Osteoblast (primary cell): ENCODE measurements at places on chromosomes 2 and 18.

- DNase-seq: no peak
These were observed 98.4 kb downstream of the PLEKHM3 start for GRCh38 chr2:207926989-207927300.

DNA sequence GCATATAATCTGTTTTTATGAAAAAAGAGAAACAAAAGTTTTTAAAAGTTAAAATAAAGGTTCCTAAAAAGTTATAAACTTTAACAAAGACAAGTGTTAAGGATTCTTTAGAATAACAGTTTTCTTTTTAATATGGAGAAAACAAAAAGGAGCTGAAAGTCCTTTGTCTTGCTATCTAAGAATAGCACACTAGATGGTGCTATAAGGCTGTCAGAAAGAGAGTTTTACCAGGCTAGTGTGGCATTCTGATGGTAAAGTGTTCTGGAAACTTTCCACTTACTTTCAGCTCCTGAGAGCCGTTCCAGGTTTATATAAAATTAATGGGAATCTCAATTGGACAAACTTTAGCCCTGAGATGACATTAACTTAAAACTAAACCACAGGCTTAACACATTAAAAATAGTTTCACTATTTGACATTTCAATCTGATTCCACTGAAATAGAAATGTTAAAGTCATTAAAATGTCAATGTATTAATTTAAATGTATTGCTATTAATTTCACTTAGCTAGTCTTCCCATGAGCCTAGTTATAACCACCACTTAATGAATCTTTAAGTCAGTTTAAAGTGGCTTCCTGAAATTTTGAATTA, 3.7 kb downstream of the FBXO48 start:
- peak; percentile 37 for DNase-seq

DNA sequence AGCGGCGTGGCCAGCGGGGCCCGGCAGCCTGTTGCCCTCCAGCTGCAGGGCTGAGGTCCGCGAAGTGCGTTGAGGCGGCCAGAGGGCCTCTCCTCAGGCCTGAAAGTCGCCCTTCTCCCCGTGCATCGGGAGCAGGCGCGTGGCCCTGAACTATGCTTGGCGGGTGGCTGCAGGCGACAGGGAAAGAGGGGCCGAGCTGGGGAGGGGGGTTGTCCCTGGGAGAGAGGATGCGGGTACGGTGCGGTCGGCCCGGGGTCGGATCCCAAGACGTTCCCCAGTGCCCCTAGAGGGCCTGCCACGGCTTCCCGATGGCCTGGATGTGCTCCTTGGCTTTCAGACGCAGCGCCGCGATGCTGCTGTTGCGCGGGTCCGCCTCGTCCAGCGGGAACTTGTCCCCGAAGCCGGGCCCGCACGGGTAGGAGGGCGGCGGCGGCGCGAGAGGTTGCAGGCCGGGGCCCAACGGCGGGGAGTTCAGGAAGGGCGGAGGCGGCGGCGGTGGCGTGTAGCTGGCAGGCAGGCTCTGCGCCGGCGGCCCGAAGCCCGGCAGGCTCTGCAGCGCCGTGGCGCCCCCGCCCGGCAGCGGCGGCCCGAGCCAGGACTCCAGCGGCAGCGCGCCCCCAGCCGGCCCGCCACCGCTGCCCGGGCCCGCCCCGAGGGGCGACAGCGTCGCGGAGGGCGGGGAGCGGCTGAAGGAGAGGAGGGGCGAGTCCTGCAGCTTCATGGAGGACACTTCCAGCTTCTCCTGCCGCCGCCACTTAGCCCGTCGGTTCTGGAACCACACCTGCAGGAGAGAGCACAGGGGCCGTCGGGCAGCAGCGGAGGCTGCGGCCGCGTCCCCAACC, 4.3 kb downstream of the RAX start:
- DNase-seq: peak; percentile 90

DNA sequence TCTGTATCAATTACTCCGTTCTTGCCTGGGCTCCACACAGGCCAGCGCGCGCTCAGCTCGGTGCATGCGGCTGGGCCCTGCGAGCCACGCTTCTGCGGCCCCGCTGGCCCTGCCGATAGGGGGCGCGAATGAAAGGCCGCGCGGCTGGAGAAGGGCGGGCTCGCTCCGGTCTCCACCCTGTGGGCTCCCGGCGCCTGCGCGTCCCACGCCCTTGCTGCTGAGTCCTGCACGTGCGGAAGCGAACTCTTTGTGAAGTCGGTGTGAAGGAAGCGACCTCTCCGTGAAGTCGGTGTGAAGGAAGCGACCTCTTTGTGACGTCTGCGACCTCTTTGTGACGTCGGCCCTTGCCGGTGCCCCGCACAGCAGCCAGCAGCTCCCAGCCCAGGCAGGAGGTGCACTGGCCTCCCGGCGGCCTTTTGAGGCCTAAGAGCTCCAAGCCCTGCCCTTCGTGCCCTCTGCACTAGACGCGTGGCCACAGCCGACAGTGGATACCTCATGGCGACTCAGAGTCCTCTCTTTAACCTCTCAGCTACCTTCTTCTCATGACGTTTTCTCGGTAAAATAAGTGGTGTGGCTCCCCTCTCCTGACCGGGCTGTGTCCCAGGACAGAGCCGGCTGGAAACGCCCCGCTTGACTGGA, 391.9 kb upstream of the RAB6C start:
- no peak for DNase-seq

- peak; percentile 23 for DNase-seq
These were observed 28.4 kb upstream of the ARMC9 start for GRCh38 chr2:231170055-231170454.

DNA sequence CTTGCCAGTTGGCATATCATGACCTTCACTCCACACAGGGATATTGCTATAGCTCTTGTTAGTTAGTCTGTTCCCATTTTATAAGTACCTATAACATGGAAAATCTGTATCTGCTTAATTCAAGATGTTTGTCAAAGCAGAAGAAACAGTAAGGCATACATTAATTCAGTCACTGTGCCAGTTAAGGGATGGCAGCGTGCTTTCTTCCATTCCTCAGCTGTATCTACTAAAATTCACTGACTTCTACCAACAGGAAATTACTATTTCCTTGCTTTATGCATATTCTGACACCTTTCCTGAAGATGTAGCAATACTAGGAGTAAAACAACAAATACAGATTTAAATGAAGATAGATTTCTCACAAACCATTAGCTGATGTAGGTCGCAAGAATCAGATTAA, 59.9 kb downstream of the RNF152 start:
- DNase-seq: no peak

DNA sequence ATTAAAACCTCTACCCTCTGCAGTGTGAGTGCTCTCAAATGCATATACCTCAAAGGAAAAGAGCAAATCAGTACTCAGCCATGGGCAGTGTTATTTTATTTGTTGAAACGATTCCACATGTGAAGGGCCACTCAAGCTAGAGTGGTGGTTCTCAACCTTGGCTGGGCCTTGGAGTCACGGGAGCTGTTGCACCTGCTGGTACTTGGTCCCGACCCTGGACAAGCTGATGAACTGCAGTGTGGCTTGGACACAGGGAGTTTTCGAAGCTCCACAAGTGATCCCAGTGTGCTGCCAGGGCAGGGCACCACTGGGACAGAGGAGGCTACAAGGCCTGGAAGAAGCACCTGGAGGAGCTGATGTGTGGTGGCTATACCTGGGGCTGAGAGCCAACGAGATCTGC, 19.7 kb downstream of the GNLY start:
- DNase-seq: no peak

DNA sequence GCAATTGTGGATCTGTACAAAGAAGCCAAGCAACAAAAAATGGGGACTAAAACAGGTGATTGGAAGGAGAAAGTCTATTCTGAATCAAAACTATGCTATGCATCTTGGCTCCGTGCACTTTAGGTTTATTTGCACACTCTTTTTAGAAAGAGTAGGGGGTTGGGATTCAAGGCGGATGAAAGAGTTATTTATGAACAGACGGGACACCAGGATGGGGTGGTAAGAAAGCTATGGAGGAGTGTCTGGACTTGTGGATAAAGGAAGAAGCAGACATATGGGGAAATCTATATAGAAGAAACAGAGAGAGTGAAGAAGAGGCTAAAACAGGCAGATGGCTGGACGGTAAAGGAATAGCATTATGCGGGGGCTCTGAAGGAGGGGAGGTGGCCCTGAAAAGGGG, 57.8 kb downstream of the TCF4 start:
- DNase-seq: no peak

DNA sequence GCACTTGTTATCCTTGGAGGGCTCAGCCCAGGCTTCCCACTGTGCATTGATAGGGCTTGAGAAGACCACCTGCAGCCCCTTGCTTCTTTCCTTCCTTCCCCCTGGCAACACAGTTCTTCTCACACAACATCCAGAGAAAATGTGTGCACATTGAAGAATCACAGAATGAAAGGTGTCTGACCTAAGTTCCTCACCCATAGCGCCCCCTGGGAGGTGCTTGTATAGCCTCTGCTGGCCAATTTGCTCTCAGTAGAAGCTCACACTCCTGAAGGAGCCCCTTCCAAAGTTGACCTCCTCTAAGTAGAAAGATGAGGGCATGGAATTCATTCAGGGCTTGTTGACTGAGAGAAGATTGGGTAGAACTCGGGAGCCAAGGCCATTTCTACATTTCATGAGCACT, 758.4 kb upstream of the KLHL29 start:
- no peak for DNase-seq
